ENCODE measurements at places on chromosomes 5 and 9. TPM values are rescaled to one million over a fixed set of nuclear protein-coding genes. Genes with fewer than 3 reads are reported as not detected.

DNA sequence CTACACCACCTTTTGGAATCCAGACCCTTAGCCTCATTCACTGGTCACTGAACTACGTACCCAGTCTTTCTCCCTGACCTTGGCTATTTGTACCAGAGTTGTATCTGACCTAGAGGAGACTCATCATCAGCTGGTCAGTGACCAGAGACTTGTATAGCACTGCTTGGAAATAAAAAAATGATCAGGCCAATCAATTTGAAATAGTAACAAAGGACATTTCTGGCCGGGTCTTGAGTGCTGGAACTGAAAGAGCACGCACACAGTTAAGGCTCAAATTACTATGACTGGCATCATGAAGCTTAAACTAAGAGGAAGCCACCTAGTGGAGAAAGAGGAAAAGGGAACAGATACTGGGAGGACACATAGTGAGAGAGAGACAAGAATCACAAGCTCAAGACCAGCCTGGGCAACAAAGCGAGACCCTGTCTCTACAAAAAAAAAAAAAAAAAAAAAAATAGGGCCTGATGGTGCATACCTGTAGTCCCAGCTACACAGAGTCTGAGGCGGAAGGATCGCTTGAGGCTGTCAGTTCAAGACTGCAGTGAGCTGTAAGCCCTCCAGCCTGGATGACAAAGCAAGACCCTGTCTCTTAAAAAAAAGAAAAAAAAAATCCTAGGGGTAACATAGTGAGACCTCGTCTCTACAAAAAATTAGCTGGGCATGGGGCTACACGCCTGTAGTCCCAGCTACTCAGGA is 12.8 kb upstream of the SRP19 start:
- DNase-seq = peak; percentile 14

DNA sequence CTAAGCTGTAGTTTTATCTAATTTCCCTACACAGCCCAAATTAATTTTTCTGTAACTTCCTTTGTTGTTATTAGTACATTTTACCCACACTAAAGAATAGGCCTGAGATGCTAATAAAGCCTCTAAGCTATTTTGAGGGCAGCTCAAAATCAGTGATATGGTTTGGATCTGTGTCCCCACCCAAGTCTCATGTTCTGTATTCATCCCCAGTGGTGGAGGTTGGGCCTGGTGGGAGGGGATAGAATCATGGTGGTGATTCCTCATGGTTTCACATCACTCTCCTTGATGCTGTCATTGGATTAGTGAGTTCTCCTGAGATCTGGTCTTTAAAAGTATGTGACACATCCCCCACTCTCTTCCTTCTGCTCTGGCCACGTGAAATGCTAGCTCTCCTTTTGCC is 27.3 kb downstream of the LURAP1L start:
- DNase-seq = no peak

DNA sequence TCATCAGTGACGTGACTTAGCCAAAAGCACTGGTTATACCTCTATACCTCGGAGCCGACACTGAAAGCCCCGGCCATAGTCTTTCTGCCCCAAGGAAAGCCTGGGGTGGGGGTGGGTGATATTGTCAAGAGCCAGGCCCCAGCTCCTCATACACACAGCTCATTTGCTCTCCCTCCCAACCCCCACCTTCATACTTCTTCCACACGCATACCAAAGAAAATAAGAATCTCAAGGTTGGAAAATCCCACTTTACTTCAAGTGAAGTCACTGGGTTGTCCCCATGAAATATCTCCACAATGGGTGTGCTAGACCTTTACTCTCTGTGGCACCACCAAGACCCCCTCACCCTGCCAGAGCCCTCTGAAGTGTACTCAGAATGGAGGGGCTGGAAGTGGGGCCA is 27.1 kb upstream of the MGAT1 start:
- DNase-seq = no peak

DNA sequence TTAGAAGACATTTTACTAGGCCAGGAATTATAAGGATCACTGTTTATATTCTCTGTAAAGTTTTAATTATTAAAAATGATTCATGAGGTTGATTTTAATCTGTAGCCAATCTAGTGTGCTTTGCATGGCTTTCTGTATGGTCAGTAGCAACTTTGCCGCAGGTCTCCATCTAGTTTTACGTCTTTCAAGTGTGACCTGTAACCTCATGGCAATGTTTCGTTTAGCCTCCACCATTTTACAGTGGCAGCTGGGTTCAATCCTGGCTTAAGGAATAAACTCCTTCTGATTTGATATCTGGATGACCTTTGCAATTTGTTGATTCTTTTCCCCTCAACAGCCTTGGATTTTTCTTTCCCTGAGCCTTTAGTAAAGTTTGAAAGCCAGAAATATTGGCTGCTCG is 434.5 kb upstream of the CDH9 start:
- DNase-seq = no peak

- no peak for DNase-seq
These were observed 47.0 kb upstream of the CLK4 start for GRCh38 chr5:178673801-178674295.

Gene SLCO4C1
- not detected for total RNA-seq

Gene PLCXD3
- not detected for total RNA-seq

DNA sequence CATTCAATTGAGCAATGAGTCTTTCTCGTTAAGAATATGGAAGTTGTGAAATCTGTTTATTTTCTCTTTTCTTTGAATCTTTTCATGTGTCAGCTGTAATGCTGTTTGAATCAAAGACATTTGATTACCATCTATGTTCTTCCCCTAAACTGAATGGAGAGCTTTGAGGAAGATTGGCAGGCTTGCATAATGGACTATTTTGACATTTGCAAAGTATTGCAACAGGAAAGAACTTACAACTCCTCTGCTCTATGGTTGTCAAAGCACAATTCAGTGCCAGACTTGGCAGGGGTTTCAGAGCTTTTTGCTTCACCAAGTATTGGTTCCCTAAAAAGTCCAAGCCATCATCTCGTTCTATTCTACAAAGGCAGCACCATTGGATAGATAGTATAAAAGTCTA is 549.0 kb upstream of the NUDT12 start:
- DNase-seq = no peak

GRCh38 chr9:101270302-101270701 is 114.5 kb downstream of the BAAT start:
- no peak for DNase-seq

DNA sequence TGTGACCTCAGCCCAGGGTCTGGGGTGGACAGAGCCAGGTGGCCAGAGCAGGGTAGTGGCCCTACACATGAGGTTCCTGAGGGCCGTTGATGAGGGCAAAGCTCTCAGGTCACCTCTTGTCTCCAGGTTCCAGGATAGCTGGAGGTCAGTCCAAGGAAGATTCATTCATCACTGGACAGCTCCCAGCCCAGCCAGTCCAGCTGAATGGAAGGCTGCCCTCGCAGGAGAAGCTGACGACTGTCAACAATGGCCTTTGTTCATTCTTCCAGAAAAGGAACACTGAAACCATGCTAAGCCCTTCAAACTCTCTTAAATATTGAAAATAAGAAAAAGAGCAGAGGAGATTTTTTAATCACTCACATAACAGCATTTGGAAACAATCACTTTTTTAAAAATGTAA is 169.7 kb upstream of the TBCA start:
- DNase-seq = no peak

Data from MG63 (cell line).